ENCODE measurements at places on chromosomes 1 and 21.
A peak's percentile ranks its signal among the peaks of the same experiment; 100 is the strongest.

GRCh38 chr1:172766462-172766861 is 107.6 kb downstream of the FASLG start:
- DNase-seq, result no peak

GRCh38 chr1:17645068-17645911 is 105.8 kb downstream of the ARHGEF10L start:
- DNase-seq, result no peak

DNA sequence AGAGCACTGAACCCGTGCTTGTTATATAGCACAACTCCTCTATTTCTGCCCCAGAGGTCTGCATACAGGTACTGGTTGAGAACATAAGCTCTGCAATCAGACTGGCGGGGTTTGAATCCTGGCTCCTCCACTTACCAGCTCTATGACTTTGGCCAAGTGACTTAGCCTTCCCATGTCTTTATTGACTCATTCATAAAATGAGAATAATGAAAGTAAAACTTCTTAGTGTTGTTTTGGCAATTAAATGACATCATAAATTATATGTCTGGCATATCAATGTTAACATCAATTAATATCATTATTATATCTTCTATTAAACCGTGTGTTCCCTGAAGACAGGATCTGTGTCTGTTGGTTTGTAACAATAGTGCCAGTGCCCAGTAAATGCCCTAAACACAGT is 4.3 kb downstream of the INKA2 start:
- no peak for DNase-seq

- no peak for DNase-seq
These were observed 38.4 kb upstream of the ASB17 start for GRCh38 chr1:75970631-75971030.

DNA sequence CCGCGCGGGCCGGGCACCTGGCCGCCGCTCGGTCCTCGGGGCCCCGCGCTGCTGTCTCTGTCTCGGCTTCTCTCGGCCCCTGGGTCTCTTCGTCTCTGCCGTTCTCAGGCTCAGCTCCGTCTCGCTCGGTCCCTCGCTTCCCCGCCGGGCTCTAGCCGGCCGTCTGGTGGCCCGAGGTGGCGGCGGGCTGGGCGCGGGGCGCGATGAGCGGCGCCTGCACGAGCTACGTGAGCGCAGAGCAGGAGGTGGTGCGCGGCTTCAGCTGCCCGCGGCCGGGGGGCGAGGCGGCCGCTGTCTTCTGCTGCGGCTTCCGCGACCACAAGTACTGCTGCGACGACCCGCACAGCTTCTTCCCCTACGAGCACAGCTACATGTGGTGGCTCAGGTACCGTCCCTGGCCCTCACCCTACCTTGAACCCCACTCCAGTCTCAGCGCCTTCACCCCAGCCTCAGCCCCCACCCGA is 355 bp downstream of the SHISAL2A start:
- no peak for DNase-seq

DNA sequence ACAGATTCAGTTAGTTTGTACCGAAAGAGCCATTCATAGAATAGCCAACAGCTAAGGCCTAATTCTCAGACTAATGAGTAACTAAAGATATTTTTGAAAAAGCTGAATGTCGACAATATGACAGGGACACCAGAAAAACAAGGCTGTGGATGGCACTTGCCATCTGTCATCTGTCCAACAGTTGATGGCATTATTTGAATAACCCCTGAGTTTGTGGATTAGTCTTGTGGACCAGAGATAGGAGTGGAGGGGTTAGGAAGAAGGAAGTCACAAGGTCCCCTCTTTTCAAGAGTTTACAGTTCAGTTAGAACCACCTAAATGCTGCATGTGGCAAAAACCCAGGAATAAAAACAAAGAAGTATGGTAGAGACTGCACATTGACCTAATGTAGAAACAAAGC is 356.5 kb upstream of the DUSP10 start:
- DNase-seq, result no peak

GRCh38 chr1:17270891-17271765 is 22.2 kb downstream of the PADI3 start:
- no peak for DNase-seq

DNA sequence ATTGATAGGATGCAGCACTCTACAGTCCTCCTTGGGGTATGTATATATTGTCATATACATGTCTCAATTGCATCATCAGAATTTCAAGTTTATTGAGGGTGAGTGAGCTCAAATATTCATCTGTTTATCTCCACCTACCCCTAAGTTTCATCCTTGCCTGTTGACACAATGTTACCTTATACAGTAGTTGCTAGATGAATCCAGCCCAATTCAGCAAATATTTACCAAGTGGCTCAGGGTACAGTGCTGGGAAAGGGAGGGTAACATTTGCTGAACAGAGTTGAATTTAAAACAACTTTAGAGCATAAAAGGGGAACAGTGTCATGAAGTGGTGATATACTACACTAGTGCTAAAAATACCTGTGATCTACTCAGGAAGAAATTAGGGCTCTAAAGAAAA is 14.4 kb downstream of the ELAVL4 start:
- no peak for DNase-seq

DNA sequence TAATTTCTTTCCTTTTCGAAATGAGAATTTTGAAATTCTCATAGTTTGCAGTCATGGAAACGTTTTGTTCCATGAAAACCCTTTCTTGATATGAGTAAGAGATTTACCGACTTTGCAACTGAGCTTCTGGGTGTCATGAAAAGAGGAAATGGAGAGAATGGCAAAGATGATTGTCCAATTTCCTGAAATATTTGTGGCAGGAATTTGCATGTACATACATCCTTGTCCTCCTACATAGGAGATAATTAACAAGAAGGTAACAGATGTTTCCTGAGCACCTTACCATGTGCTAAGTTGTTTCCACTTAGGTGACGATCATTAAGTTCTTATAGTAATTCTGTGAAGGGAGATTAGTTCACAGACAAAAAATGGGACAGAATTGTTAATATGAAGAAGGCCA is 170.7 kb downstream of the NEGR1 start:
- no peak for DNase-seq

- DNase-seq, result no peak
These were observed 688 bp downstream of the SCAMP3 start for GRCh38 chr1:155261493-155261851.

- no peak for DNase-seq
These were observed 4.1 kb downstream of the C1orf74 start for GRCh38 chr1:209780268-209780667.

- DNase-seq, result no peak
These were observed 21.0 kb upstream of the TDRD10 start for GRCh38 chr1:154481053-154481452.

DNA sequence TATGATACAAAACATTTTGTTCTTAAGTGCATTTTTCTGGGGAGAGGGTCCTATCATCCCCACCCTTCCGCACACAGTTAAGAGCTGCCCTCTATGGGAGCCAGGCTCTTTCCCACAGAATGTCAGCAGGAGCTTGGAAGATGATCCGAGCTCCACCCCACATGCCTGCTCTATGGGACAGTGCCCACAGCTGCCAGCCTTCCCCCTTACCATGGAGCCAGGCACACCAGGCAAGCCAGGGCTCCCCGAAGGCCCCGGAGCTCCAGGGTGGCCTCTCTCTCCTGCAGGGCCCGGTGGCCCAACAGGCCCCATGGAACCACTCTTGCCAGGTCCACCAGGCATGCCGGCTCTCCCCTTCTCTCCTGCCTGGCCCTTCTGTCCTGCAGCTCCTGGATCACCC is 10.4 kb upstream of the PEF1 start:
- DNase-seq, result no peak

DNA sequence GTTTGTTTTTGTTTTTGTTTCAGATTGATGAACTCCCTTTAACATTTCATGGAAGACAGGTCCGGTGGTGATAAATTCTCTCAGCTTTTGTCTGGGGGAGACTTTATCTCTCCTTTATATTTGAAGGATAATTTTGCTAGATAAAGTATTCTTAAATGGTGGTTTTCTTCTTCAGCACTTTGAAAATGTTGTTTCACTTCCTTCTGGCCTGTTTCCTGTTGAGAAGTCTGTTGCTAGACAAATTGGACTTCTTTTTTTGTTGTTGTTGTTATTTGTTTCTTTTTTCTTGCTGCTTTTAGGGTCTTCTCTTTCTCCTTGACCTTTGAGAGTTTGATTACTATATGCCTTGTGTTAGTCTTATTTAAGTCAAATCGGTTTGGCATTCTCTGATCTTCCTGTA is 50.8 kb downstream of the CRP start:
- no peak for DNase-seq

DNA sequence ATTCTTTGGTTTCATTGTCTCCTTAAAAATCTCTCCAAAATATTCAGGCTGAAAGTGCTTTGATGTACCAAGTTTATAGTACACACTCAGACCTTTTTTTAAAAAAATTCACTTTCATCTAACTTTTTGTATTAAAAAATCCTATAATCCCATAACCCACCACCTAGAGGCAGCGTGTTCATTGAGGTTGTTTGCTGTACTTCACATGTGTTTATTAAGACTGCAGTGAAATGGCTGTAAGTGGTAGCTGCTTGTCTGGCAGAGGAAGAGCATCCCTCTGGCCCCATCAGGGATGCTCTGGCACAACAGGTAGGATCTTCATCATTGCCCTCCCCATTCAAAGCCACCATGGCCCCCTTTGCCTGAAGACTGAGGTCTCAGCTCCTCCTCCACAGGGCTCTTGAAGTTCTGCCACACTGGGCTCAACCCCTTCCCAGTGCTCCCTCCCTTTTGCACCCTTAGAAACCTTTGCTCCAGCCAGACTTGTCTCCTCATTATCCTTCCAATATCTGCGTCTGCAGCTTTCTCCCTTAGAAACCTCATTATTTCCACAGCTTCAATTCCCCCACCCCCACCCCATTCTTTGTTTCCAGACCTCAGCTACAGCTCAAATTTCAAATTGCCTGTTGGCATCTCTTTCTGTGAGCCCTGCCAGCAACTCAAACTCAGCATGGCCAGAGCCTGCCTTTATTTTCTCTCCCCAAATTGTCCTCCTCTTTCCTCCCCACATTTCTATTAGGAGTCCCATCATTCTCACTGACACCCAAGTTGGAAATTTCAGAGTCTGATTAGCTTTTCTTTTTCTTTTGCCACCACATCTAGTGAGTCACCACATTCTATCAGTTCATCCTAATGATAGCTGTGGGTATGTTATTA is 369.6 kb upstream of the USP24 start:
- DNase-seq, result no peak

DNA sequence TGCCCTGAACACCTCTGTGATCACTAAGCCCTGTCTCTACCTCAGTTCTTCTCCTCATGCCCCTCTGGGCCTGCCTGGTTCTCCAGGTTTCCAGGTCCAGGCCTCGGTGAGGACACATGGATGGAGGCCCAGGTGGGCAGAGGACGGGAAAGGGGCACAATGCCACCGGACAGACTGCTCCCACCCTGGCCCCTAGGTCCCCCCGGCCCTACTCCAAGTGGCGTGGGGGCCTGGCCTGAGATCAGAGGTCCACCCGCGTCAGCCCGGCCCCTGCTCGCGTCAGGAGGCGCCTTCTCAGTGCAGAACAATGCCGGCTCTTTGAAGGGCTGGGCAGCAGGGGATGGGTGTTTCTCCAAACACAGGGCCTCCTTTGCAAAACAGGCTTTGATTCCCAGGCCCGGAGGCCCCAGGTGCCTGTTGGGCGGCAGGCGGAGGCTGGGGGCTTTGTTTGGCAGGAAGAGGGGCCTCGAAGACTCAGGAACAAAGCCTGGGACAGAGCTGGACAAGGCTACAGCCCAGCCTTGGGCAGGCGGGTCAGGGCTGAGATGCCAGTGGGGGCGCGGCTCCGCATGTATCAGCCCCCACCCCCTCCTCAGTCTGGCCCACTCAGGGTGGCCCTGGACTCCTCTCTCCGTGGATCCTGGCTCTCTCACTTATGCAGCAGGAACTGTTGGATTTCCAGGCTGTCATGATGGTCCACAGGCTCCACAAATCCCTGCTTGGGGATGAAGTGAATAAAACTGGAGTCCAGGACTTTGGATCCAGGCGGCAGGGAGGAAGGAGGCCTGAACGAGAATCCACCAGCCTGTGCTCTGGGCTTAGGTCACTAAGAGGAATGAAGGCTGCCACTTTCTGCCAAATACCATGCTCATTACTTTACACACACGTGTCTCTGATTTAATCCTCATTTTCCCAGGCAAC is 77.4 kb upstream of the SLC2A1 start:
- no peak for DNase-seq

GRCh38 chr1:14896381-14897079 is 257.0 kb upstream of the TMEM51 start:
- DNase-seq, result no peak

DNA sequence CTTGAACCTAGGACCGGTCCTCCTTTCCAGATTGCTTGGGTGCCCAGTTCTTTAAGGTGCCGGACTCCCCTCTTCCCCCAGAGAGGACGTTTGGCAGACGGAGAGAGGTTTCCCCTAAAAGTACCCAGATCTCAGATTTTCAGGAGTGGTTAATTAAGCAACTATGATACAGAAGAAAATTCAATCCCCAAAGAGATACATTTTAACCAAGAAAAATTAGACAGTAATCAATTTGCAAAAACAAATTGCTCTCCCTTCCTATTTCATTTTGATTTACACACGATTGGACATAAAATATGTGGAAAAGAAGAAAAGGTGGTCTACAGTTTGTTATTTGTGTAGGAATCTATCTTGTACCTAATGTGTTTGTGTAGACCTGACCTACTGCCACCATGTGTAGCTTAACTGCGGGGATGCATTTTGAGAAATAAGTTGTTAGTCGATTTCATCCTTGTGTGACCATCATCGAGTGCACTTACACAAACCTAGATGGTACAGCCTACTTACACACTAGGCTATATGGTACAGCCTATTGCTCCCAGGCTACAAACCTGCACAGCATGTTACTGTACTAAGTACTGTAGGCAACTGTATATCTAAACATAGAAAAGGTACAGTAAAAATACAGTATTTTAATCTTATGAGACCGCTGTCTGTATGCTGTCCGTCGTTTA is 755 bp downstream of the RPAP2 start:
- no peak for DNase-seq

DNA sequence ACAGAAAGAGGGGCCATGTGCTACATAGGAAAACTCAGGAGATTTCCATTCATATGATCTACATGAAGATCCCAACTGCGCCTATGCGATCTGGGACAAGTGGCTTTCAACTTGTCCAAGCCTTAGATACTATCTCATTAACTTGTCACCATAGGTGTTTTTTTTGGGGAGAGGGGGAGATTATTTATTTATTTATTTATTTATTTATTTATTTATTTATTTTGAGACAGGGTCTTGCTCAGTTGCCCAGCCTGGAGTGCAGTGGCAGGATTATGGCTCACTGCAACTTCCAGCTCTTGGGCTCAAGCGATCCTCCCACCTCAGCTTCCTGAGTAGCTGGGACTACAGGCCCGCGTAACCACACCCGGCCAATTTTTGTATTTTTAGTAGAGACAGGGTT is 11.3 kb downstream of the FABP3 start:
- no peak for DNase-seq

- peak; percentile 51 for DNase-seq
These were observed 2.0 kb upstream of the PERM1 start for GRCh38 chr1:983798-984475.

- peak; percentile 47 for DNase-seq
These were observed 96.6 kb downstream of the FGGY start for GRCh38 chr1:59393211-59394180.

DNA sequence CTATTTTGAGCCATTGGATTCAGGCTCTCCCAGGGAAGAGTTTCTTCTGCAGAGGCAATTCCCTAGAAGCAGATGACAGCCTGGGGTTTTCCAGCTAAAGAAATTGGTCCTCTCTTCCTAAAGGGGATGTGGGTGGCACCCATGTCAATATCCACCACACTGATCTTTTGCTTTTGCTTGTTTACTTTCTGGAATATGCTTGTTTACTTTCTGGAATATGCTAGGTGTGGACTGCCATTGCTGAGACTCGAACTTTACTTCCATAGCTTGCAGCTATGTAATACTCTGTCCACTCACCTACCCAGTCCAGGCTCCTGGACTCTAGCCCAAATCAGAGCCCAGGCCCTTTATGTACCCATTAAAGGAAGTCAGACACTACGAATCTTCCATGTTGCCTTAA is 92.1 kb upstream of the SMYD2 start:
- no peak for DNase-seq

All from transverse colon (tissue), 4 donors.